ENCODE measurements at places on chromosomes 3 and 15.
A peak's percentile ranks its signal among the peaks of the same experiment; 100 is the strongest.

GRCh38 chr3:131216330-131216729, 165.2 kb upstream of the NUDT16 start:
- no peak for DNase-seq

DNA sequence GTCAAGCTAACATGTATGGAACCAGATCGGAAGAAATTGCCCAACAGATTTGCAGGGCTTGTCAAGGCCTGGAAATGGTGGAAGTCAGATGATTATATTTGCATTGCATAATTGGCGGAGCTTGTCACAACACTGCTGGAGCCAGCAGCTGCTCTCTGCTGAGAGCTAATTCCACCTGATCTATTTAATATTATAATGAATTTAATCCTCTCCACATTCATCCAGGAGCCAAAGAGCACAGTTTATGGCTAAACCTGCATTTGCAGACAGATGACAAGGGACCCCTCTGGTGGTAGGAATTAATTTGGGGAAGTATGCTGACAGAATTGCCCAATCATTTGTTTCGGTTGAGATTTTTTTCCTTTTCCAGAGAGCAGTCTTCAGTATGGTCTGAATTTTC, 730.2 kb downstream of the TUSC7 start:
- DNase-seq, result no peak

GRCh38 chr15:27899583-27900285, 199.4 kb downstream of the OCA2 start:
- DNase-seq, result no peak

DNA sequence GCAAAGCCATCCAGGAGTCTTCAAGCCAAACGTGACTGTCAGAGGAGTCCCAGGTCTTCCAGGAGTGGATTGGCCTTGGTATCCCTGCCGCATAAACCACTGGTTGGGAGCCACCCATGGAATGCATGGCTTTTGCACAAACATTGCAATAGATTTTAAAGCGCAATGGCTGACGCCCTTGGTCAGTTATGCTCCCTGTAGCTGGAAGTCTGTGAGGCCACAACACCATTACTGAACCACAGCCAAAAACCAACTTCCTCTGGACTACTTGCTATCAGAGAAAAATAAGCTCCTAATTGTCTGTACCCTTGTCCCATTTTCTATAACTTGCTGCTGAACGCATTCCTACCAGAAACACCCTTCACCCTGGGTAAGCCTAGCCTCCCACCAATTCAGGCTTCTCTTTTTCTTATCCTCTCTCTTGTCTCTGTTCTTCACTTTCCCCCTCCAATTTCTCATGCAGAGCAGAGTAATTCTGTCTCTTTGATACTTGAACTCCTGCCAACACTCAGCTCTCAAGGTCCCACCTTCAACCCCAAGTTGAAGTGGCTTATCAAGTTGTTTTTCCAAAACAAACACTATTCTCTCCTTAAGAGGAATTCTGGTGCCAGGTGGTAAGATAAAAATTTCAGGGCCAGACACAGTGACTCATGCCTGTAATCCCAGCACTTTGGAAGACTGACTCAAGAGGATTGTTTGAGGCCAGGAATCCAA, 176.4 kb upstream of the UBE2E1 start:
- DNase-seq, result peak; percentile 26

DNA sequence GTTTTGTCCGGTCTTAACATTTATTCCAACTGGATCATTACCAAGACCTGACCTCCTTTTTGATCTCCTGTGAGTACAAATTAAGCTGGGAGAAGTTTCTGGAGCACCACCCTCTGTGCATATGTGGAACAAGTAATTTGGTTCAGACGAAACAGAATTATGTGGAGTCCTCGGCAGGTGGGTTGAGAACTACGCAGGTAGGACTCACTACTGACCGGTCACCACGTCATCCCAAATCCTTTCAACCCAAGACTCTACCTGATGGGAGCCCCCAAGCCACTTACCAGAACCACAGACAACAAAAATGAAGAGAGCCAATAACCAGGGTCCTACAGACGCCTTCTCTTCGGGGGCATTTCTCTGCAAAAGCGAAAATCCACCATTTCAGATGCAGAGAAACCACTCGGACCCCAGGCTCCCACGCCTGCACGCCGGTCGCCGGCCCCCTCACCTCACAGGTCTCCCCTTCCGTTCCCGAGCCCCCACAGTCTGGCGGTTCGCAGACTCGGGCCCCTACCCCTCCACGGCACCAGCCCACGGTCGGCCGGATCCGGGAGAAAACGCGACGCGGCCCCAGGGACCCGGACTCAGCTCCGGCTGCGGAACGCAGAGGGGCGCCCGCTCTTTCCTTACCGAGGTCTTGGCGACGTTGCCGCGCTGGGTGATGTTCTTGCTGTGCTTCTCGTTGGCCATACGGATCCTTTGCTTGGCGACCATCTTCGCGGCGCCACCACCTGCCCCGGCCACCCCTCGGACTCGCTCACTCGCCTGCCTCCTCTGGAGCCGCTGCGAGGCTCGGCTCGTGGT, 674 bp downstream of the SERP1 start:
- DNase-seq, result no peak
